ENCODE measurements at places on chromosomes 16 and 17. TPM values are rescaled to one million over a fixed set of nuclear protein-coding genes. Genes with fewer than 3 reads are reported as not detected.

GRCh38 chr16:62974424-62974823 lies 938.2 kb upstream of the CDH8 start:
- no peak for DNase-seq

DNA sequence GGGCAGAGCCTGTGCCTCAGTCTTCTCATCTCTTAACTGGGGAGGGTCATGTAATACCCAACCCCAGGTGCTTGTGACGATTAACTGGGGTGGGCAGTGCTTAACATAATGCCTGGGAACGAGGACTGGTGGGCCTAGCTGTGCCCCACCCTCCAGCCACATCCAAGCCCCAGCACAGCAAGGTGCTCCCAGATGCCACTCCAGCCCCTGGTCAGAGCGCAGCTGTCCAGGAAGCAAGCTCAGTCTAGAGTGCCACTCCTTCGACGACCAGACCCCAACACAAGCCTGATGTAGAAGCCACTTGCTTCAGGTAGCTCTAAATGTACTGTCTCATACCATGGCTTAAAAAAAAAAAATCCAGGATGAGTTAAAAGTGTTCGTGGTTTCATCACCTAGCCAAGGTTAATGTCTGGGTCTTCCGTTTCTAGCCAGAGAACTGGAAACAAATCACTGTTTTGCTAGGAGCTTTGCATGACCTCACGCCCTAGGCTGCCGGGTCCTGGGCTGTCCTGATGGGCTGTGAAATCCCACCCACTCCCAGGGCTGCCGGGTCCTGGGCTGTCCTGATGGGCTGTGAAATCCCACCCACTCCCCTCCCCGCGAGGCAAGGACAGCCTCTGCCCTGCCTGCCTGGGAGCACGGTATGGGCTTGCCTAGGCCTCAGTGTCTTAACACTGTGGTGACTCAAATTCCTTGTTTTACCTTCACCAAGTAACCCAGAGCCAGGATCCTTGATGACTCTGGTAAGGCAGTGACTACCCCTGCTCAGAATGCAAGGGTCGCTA lies 7.7 kb downstream of the MIEF2 start:
- DNase-seq, result no peak

Gene DBNDD1
- total RNA-seq, result 0.96 TPM

DNA sequence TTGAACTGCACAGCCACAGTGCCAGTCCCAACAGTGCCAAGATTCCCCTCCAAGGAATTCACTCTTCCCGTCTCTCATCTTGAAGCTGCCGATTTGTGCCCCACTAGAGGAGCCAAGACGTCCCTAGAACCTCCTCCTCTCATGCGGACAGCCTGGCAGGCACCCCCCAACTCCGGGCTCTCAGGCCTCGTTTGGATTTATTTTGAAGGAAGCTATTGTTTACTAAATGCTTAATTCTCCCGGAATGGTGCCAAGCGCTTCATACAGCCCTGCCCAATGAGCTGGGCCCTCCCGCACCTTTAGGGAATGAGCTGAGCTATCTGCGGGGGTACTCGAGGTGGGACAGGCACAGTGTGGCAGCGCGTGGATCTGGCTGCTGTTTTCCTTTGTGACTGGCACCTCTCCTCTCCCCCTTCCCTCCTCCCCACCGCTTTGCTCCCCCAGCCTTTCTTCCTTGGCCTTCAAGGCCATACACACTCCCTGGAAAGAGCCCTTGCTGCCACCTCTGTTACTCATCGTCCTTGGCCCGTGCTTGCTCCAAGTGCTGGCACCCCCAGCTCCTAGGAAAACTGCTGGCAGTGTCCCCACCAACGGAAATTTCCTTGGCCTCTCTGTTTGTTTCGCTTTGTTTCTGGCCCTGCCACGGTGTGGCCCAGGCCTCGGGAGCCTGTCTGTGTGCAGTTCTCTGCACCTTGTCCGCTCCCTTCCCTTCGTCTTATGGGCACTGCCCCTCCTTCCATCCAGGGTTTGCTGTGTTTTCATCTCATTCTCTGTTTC lies 49.9 kb upstream of the CDR2 start:
- no peak for DNase-seq
